Common myeloid progenitor, CD34-positive (primary cell): ENCODE measurements at places on chromosomes 3 and 15.

DNA sequence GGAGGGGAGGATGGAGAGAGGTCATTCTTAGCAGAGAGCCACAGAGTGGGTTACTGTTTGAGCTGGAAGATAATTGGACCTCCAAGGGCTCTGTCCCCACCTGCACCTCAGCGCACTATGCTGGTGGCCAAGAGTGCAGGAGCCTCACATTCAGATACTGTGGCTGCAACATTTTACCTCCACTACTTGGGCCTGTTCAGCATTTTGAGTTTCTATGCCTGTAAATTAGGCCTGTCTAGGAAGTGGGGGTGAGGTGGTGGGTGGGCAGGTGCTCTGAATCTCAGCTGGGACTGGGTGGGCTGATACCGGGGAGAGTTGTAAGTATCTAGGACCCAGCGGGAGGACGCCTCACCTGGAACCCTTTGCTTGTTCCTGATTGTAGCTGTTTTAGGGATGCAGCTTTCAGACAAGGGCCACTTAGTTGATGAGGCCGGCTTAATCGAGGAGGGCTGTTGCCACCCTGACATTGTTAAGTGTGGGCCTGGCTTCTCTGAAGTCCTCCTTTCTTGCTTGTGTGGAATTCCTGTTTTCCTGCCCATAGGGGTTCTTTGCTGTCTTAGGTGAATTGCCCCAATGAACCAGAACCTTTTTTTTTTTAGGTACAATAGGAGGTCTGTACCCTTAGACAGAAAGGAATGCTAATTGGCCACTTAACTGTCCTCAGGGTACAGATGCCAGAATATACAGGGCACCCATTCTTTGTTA is 83.8 kb downstream of the SMAD3 start:
- H3K4me1 ChIP-seq, result peaks cover 11% of the 10 kb centered on the region
- peaks cover 1% of the 10 kb centered on the region for H3K36me3 ChIP-seq
- DNase-seq, result no peak
- no peak overlapping the region for H3K27ac ChIP-seq
- no peaks in the 10 kb centered on the region for H3K27me3 ChIP-seq
- no peak overlapping the region for H3K4me3 ChIP-seq

GRCh38 chr3:123201223-123201556 is 553 bp upstream of the SEC22A start:
- peak overlapping the region; percentile 82 for H3K4me3 ChIP-seq
- peaks cover 8% of the 10 kb centered on the region for H3K4me1 ChIP-seq
- DNase-seq, result no peak
- H3K27me3 ChIP-seq, result no peaks in the 10 kb centered on the region
- H3K27ac ChIP-seq, result no peak overlapping the region
- no peaks in the 10 kb centered on the region for H3K36me3 ChIP-seq

- H3K27ac ChIP-seq, result no peak overlapping the region
- no peaks in the 10 kb centered on the region for H3K27me3 ChIP-seq
- no peak for DNase-seq
- H3K4me1 ChIP-seq, result peaks cover 8% of the 10 kb centered on the region
Measured at GRCh38 chr3:160477750-160478149, 28.2 kb upstream of the TRIM59 start.

GRCh38 chr3:52786330-52787215 is 8.0 kb upstream of the ITIH3 start:
- no peaks in the 10 kb centered on the region for H3K27me3 ChIP-seq
- no peaks in the 10 kb centered on the region for H3K4me1 ChIP-seq
- H3K36me3 ChIP-seq, result no peaks in the 10 kb centered on the region
- no peak overlapping the region for H3K4me3 ChIP-seq
